ENCODE measurements at places on chromosomes 2 and 18.
A peak's percentile ranks its signal among the peaks of the same experiment; 100 is the strongest.

- DNase-seq, result no peak
Measured at GRCh38 chr2:5888126-5888525, 195.9 kb downstream of the SOX11 start.

DNA sequence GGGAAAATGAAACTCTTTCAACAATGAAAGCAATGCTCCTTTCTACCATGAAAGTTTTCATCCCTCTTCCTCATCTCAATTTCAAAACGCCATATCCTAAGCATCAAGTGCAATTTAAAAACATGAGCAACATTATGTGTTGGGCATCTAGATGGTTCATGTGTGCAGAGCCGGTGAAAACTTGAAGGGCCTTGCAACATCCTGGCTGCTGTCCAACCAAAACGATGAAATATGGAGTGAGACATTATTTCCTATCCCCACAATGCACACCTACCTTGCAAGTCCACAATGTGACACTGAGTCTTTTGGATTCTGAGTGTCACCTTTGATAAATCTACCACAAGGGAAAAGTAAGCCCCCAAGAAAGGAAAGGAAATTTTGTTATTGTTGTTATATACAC lies 110.0 kb downstream of the NCKAP5 start:
- DNase-seq, result no peak

- no peak for DNase-seq
Measured at GRCh38 chr2:120856421-120856862, 120.8 kb downstream of the GLI2 start.

DNA sequence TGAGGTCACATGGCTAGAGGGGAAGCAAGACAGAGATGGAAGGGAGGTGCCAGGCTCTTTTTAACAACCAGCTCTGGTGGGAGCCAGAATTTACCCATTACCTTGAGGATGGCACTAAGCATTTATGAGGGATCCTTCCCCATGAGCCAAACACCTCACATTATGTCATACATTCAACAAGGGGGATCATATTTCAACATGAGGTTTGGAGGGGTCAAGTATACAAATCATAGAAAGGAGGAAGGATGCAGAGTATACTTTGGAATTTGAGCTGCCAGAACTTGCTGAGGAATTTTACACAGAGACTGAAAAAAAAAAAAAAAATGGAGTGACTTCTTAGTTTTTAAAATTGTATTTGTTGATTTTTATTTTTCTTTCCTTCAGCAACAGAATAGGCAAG lies 891.4 kb downstream of the CCDC85A start:
- no peak for DNase-seq

GRCh38 chr2:225581906-225582305 lies 182.4 kb downstream of the NYAP2 start:
- DNase-seq, result no peak

DNA sequence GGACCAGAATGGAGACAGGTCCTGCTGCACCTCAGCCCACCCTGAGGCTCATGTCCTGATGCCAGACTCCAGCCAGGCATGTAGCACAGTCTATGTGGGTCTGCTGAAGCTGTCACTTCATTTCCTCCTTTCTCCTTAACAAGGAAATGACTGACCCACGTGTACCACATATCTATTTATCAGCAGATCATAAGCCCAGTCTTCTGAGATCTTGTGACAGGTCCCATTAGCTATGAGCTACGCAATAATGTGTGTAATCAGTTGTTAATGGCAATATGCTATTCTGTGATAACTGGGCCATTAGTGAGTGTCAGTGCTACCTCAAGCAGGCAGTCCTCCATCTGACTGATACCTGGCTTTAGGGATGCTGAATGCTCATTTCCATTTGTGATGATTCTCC lies 615.3 kb downstream of the BCL11A start:
- no peak for DNase-seq

- DNase-seq, result no peak
Measured at GRCh38 chr18:22348521-22349316, 69.0 kb downstream of the CTAGE1 start.

DNA sequence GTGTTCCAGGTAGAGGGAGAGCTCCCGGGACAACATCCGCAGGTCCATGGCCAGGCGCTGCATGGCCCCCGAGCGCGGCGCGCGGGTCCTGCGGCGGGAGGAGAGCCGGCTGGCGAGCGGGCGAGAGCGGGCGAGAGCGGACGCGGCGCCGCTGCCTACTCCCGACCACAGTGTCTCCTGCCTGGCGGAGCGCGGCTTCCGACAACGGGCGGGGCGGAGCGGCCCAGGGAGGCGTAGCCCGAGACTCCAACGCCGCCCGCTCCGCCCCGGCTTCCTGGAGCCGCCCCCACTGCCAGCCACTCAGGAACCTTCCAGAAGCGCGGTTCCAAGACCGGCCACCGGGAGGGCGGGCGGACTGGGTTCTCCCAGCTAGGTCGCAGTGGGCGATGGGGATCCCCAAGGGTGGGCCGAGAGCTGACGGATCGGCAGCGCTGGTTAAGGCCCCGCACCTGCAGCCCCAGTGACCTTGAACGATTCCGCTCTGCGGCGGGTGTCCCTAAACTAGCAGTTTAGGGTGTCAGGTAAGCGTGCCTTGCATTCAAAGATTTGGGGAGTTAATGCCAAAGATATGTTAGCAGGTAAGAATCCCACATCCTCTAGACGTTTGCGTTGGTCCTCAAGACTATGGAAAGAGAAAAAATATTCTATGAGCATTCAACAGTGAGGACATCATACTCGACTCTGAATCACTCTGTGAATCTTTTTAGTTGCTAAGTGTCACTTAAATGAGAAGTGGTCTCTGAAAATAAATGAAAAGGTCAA lies at the start of gene ABHD3:
Gene ABHD3, minus strand, starts transcription at position 172 of the 762 bp plus-strand sequence. Its CDS starts 109 bp downstream, at position 63.
- peak; percentile 82 for DNase-seq

DNA sequence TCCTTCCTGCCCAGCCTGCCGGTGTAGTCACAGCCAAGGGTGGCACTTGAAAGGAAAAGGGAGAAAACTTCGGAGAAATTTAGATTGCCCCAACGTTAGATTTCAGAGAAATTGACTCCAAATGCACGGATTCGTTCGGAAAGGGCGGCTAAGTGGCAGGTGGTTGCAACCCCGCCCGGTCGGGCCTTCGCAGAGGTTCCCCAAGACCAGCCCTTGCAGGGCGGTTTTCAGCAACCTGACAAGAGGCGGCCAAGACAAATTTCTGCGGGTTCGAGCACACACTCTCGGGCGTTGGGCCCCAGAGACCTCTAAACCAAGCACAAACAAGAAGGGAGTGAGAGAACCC lies 4.8 kb downstream of the ONECUT2 start:
- no peak for DNase-seq

GRCh38 chr2:142220901-142221300 lies 90.1 kb upstream of the LRP1B start:
- DNase-seq, result no peak

DNA sequence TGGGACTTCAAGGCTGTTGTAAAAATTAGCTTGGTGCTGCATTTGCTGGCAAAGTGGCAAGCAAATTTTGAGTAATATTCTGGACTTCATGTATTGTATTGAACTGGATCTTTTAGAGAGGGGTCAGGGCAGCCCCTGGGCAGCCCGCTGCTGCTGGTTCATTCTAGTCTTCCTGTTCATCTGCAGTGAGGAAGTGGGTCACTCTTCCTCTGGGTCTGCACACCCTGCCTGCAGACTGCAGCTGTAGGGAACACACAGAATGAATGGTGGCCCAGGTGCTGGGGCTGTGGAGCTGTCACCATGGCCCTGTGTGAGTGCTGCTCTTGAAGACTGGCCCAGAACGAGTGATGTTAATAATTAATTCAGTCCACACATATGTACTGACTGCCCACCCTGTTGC lies 9.4 kb downstream of the SH3RF3 start:
- DNase-seq, result no peak

- DNase-seq, result no peak
Measured at GRCh38 chr18:51330148-51330547, 132.7 kb upstream of the MEX3C start.

DNA sequence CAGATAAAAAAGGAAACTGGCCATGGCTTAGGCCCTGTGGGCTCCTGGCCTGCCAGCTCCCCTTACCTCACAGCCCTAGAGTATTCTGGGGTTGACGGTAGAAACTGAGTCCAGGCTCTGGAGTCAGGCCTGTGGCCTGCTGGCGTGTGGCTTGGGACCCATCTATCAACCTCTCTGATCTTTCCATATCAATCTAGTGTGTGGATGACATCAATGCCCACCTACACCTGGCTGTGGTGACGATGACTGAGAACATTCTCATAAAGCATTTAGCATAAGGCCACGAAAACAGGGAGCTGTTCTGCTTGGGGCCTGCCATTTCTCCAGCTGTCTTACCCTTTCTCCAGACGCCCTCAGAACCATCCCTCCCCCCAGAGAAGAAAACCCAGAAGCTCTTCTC lies 17.9 kb downstream of the PCARE start:
- DNase-seq, result no peak

GRCh38 chr2:66233981-66234380 lies 200.9 kb upstream of the MEIS1 start:
- DNase-seq, result no peak

DNA sequence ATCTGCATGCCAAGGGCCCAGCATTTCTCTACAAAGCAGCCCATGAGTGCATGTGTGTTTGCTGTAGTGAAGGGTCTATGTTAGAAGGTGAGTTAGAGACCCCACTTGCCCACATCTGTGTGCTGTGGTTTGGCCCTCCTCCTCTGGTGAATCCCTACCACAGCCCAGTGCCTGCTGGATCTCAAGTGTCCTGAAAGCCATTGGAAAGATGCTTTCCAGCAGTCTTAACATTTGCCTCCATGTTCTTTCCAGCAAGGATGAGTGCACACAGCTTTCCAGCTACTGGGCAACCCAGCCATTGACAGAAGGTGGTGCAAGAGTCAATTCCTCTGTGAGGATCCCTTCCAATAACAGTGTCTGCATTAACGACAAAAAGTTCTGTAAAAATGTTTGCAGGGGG lies 13.6 kb downstream of the CRIM1 start:
- no peak for DNase-seq

GRCh38 chr2:101736233-101736632 lies 38.7 kb downstream of the MAP4K4 start:
- DNase-seq, result no peak

- no peak for DNase-seq
Measured at GRCh38 chr2:88139203-88139702, 11.4 kb upstream of the FABP1 start.

DNA sequence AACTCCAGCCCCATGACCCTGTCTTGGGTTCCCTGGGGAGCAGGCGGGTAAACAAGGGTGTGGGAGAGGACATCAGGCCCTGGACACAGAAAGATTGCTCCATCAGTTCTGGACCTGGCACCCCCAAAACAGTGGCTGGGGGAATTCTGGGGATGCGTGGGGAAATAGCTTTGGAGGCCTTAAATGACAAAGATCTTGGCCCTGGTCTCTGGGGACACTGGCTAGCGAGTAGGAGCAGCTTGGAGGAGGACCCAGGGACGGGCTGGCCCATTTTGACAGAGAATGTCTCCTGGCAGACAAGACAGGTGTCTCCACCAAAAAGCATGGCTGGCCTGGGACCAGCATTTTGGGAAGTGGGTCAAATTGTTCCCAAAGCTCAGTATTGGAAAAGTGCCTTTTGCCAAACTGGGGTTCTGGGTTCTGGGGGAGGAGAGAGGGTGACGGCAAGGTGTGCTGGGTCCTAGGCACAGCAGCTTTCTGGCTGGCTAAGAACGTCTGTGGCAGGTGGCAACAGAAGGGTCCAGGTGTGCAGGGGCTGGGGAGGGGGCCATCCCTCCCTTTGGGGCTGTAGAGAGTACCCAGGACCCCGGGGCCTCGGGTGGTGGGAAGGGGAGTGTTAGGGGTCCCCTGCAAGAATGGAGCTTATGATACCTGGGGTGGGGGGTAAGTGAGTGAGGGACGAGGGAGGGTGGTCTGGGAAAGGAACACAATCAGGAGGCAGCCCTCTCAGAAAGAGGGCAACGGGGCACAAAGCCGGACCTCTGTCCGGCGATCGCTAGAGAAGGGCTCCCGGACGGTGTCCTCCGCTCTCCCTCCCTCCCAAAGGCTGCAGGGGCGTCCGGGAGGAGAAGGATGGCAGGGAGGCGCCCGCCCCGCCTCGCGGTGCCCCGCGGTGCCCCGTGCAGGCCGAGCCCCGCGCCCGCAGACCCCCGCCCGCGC lies 556 bp downstream of the CYRIA start:
- DNase-seq, result no peak

DNA sequence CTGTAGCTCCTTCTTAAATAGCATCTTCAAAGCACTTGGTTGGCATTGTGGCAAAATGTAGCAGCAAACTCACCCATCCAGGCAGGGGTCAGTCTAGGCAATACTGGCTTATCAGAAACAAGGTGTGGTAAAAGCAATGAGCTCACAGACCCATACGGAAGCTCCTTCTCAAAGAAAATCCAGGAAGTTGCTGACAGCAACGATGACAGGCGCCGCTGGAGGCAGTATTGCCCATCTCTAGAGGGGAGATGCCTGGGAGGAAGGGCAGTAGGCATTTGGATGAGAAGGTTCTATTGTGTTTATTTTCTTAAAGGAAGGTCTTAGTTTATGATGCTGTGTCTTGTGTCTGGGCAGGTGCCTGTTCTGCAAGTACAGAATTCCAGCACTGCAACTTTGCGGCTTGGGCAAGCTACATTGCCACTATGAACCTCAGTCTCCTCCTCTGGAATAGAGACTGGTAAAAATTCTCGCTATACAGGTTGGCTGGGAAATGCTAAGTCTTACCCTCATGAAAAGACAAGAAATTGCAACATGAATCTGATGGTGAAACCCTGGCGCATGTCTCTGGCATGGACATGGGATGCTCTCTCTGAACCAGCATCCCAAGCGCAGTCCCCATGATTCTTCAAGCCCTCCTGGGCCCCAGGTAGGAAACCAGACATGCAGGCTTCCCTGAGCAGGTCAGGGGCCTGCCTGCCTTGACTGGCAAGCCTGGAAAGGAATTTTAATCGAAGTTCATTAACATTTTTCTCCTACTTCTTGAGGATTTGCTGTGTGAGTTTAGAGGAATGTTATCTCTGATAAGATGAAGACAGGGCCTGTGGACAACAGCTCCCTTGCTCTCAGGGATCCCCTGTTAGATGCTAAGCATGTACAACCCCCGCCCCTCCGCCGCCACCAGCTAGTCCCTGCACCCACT lies 156.0 kb downstream of the TFCP2L1 start:
- DNase-seq, result no peak

GRCh38 chr2:190678444-190679162 lies 29.7 kb downstream of the NAB1 start:
- DNase-seq, result no peak

GRCh38 chr2:73762571-73762970 lies 17.3 kb downstream of the DUSP11 start:
- DNase-seq, result no peak

DNA sequence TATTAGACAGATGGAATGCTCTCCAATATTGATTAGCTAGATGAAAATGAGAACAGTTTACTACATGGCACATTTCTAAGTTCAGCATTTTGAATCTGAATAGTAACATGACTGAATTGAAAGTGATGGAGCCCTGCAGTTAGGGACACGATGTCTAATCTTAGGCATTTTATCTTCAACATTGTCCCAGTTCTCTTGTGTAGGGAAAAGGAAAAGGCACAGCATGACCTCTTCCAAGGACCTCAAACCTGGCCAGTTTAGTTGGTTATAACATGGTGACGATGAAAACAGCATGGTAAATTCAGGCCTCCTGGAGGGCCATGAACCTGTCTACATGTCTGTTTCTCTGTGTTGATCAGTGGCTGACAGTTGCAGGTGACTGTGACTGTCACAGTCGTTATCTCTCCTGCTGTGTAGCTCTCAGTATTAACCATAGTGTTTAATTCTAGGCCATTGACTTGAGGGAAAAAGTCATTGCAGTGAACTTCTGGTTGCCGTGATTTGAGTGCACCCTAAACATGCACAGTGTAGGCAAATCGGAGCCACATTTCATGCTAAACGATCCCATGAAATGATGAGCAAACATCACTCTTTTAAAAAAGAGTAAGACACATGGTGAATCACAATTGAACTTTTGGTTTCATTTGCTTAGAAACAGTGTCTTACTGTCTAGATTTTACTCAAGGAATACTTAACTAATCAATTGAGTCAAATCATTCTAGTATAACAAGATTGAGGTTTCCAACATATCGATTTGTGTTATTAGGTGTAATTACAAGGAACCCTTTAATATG lies 129.7 kb downstream of the PHLPP1 start:
- no peak for DNase-seq
